ENCODE measurements at places on chromosomes 2 and 18. TPM values are rescaled to one million over a fixed set of nuclear protein-coding genes. Genes with fewer than 3 reads are reported as not detected.

CYP1B1 gene
- 14.4 TPM for total RNA-seq

HOXD12 gene
- not detected for total RNA-seq

DNA sequence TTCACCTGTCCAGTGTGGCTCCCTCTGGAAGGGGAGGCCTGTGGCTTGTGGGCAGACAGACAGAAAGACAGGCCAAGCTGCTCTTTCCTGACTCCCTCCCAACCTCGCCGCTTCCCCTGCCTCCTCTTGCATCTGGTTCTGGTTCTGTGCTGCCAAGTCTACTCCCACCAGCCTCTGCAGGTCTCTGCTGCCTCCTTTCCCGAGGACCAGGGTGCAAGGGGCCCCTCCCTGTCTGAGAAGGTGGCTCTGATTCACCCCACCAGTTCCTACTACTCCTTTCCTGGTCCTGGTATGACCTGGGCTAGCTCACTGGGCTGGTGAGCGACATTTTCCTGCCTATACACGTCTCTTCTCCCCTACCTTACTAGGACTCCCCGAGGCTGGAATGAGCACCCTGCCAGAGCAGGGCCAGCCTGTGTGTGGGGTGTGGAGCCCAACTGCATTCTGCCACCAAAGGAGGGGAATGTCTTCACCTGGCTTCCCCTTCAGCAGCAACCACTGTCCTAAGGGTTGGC, 238.5 kb downstream of the CELF4 start:
- no peaks in the 10 kb centered on the region for H3K27me3 ChIP-seq
- no peak overlapping the region for H3K27ac ChIP-seq
- DNase-seq = no peak
- H3K4me1 ChIP-seq = no peaks in the 10 kb centered on the region

DNA sequence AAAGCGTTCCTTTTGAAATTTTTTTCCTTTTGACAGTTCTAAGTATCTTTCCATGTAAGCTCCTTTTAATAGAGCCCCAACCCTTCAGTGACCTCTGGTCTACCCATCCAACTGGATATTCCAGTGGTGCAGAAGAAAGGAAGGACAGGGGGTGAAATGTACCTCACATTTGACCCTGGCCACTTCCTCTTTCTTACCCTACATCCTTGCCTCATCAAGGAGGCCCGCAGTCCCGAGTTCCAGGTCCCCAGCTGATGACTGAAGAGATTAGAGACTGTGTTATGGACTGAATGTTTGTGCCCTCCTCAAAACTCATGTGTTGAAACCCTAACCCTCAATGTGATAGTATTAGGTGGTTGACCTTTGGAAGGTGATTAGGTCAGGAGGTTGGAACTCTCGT, 158.1 kb downstream of the RBM43 start:
- H3K36me3 ChIP-seq = no peaks in the 10 kb centered on the region
- H3K27me3 ChIP-seq = no peaks in the 10 kb centered on the region
- H3K4me1 ChIP-seq = no peaks in the 10 kb centered on the region

Measured in thymus (tissue), 14 donors.